ENCODE measurements at places on chromosomes 2 and 18.

- no peak for DNase-seq
These were observed 42.5 kb downstream of the ALK start for GRCh38 chr2:29878898-29879297.

- peak; percentile 46 for DNase-seq
These were observed 106.1 kb upstream of the ALKAL2 start for GRCh38 chr2:393711-394696.

DNA sequence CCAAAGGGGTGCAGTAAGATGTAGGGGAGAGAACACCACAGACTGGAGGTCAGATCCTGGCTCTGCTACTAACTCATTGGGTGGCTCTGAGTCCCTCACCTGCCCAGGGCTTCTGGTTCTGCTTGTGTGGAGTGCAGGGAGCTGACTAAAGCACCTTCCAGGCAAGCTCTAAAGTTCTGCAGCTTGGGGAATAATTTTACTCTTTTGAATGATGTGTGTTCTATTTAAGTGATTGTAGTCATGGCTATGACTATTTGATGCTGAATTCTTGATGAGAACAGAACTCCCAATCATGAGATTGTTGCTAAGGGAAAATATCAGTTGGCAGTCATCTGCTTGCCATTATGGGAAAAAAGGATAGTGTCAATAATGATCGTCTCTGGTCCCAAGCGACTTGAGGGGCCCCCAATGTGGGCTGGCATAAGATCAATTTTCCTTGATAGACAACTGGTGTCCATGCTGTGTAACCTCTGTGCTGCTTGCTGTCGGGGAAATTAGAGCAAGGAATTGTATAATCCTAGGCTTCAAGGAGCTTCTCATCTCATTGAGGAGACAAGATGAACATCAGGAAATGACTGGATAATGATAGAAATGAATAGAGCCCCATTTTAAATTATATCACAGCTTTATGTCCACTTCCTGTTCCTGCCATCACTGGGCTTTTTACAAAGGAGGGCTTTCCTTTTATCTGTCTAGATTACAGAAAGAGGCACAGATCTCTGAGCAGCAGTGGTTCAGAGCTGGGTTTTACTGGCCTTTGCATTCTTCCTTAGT is 131.7 kb downstream of the SLC4A3 start:
- no peak for DNase-seq

GRCh38 chr2:33321236-33321771 is 155.1 kb upstream of the RASGRP3 start:
- no peak for DNase-seq

DNA sequence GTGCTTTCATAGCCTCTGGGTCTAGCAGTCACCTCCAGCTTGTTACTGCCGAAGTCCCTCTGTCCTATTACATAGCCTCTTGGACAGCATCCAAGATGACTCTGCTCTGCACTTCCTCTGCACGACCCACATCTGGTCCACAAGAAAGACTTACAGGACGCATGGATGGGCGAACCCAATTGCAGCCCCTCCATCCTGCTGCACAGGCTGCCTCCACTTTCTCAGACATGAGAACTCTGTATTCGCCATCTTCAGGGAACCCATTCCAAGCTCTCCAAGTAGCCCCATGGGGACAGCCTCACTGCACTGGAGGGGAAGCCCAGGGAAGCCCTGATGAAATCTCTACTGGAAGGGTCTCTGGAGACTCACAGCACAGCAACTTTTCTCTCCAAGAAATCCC is 172.1 kb downstream of the GFPT1 start:
- no peak for DNase-seq

- no peak for DNase-seq
These were observed 213.7 kb upstream of the FOSL2 start for GRCh38 chr2:28178946-28179345.

DNA sequence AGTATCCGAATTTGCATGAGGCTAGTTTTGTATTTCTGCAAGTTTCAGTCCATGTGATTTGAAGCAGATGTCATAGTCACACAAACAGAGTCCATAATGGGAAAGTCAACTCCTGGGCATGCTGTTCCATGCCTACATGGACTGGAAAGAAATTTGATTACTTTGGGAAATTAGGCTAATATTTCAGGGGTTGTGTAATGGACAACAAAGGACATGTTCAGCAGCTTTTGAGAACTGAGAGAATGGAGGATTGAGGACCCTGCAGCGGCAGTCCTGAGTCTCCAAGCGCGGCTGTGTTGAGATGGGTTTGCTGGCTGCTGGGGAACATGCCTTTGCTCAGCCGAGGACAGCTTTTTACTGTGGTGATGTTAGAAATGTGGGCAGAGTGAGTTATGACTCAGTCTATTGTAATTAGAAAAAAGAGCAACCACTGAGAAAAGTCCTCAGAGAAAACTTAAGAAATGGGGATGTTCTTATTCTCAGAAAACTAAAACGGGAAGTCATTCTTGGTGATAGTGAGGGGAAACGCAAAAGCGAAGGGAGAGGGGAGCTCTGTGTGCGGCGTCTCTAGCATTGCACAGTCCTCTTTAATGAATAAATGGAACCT is 149.2 kb downstream of the FAM210A start:
- DNase-seq, result no peak

DNA sequence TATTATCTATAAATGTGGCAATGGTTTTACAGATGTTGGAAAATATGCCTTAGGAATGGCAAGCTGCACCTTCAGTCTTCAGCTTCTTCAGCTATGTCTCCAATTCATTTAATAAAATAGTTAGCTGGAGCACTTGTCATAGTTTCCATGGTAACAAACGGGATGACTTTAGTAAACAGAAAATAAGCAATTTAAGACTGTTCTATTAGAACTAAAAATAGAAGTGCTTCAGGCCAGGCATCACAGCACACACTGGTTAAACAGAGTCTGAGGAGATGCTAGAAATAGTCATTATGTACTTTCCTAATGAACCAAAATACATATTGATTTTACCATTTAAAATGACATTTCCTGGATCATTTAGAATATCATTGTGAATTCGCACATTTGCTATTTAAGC is 195.0 kb downstream of the GCA start:
- DNase-seq, result no peak

DNA sequence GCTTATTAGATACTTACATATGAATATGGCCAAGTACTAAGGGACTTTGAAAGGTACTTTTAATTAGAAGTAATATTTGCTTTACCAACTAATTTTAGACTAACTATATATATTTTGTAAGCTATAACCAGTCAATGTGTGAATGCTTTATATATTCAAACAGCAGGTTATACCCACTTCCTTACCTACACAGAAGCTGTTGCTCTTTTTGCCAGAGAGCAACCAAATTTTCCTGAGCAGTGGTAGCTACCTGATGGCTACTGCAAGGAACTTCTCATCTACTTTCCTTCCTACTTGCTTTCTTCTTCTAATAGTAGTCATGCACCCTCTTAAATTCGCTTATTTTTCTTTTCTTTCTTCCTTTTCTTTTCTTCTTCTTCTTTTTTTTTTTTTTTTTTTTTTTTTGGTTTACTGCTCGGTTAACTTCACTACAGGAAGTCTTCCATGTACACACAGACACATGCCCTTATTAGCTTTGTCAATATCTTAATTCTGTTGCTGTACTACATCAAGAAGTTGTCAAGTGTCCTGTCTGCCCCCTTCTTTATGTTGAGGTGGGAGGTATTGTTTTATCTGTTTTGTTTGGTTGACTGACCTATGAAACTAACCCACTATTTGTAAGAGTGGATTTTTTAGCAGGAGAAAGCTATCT is 95.0 kb downstream of the EPC2 start:
- DNase-seq, result no peak

DNA sequence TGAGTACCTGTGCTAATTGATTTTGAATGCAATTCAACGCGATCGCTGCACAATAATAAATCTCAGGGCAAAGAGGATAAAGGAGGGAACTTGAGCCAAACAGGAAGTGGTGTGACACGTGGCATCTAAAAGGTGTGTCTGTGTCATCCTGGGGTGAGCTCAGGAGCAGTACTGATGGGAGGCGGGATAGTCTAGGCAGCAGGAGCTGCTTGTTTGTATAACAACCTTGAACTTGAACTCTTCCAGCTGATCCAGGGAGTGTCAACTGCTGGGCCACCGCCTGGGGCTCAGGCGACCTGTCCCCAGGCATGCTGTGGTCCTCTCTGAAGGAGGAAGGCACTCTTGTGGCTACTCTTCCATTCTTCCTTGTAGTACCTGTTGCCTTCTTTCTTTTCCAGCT is 61.2 kb downstream of the BOD1L2 start:
- no peak for DNase-seq

DNA sequence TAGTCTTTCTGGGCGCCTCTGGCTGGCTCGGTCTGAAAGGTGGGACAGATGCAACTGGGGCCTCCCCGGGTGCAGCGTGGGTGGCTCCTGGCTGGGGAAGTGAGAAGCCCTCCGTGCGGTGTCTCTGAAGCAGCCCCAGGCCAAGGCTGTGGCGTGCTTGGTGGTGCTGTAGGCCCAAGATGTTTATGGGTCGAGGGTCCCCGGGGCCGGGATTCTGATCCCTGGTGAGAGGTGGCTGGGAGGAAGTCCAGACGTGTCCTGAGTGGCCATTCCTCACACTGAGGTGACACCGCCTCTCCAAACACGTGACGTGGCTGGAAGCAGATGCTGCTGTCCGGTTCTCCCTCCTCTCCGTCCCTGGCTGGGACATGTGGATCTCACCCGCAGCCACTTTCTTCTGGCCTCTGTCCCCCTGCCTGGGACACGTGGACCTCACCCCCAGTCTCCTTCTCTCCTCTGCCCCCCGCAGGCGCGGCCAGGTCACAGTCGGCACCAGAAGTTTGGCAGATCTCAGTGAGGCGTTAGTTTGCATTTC is 12.6 kb downstream of the RTP5 start:
- peak; percentile 51 for DNase-seq

- no peak for DNase-seq
These were observed 178.0 kb downstream of the DLGAP1 start for GRCh38 chr18:4276953-4277585.

DNA sequence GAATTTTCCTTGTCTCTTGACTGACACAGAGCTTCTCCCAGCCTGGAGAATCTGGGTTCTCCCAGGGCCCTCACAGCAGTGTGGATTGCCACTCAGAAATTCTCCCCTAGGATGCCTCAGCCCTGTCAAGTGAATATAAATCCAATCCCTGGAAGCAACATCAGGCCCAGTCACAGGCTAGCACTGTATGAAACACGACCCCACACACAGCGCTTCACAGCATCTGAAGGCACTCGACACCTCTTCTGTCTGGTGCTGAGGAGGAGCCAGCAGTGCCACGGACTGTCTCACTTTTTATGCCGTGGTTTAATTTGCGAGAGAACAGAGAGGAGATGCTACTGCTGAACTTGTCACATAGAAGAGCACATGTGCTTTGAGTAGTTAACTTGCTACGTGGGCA is 164.5 kb downstream of the NAPG start:
- no peak for DNase-seq

GRCh38 chr2:69837533-69837932 is 8.1 kb downstream of the GMCL1 start:
- no peak for DNase-seq

DNA sequence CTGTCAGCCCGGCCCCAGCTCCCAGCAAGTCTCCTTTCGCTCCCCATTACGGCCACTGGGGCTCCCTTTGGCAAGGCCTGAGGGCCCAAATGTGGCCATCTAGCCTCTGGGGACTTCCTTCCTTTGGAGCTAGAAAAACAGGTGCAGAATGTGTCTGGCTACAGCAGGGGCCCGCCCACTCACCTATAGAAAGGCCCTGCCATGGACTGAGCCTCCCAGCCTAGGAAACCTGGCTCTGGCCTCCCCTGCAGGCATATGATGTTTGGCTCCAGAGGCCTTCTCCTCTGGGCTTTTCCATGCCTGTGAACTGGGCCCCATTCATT is 55.3 kb upstream of the ALPP start:
- no peak for DNase-seq

- DNase-seq, result peak; percentile 51
These were observed 800 bp downstream of the IL1RL2 start for GRCh38 chr2:102187496-102188150.

DNA sequence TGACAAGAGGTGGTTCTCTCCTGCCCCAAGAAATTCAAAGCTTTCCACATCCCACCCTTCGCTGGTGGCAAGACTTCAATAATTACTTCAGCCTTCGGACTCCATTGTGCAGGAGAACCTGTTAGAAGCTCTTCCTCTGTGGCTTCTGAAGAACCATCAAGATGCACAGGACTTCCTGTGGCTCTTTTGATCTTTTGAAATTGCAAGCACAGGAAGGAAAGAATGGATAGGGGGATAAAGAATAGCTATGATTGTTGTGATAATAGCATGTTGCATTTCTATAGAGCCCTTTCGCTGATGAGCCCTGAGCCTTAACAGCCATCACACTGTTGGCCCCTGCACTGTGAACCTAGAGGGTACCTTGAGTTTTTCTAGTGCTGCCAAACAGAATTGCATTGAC is 7.4 kb downstream of the EPAS1 start:
- DNase-seq, result no peak

Data from stimulated activated CD4-positive, alpha-beta T cell treated with anti-CD3 and anti-CD28 coated beads, Interleukin-12 subunit alpha, Interleukin-12 subunit beta, amount 100 ng/mL, for 24 hours (primary cell).